ENCODE measurements at places on chromosomes 16 and 17.

GRCh38 chr17:62725791-62726249 lies 82.3 kb downstream of the MARCHF10 start:
- no peak for DNase-seq

DNA sequence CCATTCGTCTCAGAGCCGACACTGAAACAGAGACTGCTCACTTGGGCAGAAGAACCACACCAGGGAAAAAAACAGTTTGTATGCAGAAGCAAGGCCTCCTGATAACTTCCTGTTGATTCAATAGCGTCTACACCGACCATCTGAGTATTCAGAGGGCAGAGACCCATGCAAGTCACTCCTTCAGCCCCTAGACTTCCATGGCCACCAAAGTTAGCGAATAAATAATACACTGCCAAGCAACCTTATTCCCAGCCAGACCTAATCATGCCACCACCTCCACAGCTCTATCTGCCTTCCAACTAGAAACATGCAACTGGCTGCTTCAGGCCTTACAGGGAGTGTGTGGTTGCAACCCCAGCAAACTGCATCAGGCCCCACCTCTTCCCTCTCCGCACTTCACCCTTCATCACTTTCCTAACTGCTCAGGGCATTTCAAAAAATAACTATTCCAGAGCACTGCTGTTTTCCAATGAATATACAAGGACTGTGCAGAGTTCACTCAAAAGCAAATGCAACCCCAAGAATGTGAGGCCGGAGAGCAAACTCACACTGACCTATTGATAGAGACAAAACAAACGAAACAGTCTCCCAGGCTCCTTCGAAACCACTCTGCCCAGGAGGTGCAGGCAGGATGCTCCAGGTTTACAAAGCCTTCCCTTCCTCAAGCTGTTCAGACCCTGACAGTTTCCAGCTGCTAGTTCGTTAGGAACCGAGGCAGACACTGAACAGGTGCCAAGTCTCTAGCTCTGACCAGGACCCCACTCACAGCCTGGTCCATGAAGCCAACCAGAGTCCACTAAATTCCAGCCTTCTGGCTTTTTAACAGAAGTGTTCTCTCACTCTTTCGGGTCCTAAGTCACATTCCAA lies 3.6 kb downstream of the USP7 start:
- DNase-seq = no peak

- DNase-seq = no peak
Measured at GRCh38 chr17:37176723-37177122, 199.1 kb upstream of the C17orf78 start.

- no peak for DNase-seq
Measured at GRCh38 chr17:19567216-19568015, 33.8 kb downstream of the SLC47A1 start.

GRCh38 chr17:7711051-7711755 lies 6.2 kb downstream of the EFNB3 start:
- no peak for DNase-seq

- DNase-seq = no peak
Measured at GRCh38 chr17:17391668-17392370, 85.0 kb upstream of the MED9 start.

GRCh38 chr16:80993307-80993706 lies 13.4 kb downstream of the CMC2 start:
- DNase-seq = peak; percentile 80

DNA sequence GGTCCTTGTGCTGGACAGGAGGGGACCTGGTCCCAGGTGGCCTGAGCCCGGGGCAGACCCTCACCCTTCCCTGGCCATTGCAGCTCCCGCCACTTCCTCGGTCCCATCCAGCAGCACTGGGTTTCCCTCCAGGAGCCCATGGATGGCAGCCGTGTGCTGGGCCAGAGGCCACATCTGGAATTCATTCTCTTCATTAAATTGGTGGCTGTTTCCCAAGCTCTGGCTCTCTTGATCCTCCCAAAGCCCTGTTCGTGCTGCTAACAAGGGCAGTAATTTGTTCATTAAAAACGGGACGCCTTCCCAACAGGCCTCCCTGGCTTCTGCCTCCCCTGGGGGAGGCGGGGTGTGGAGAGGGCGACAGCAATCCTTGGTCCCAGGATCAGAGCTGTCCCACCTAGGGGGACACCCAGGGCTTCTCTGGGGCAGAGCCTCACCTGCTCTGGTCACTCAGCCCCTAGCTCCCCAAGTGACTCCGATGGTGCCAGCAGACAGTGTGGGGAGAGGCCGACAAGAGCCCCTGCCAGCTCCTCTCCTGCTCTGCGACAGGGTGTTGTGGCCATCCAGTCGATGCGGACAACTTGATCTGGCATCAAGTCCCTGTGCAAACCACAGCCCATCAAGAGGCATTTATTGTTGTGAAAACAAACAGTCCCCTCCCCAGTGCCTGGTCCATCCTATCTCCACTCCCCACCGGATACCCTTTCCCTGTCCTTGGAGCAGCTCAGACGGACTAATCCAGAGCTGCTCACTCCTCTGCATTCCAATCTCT lies 44.0 kb downstream of the SDK2 start:
- DNase-seq = no peak

DNA sequence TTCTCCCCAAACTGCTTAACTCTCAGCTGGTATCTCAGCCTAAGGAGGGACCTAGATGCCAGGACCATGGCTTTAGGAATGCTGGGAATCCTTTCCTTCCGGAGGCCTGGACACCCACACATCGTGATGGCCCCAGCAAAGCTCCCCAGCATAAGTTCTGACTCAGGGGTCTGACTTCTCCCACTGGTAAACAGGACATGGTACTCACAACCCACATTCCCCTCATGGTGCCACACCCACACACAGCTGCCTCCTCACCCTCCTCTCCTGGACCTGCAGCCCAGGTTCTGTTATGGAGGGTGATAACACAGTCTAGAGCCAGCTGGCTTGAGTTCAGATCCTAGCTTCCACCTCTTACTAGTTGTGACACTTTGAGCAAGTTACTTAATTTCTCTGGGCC lies 719 bp upstream of the RNF227 start:
- no peak for DNase-seq

DNA sequence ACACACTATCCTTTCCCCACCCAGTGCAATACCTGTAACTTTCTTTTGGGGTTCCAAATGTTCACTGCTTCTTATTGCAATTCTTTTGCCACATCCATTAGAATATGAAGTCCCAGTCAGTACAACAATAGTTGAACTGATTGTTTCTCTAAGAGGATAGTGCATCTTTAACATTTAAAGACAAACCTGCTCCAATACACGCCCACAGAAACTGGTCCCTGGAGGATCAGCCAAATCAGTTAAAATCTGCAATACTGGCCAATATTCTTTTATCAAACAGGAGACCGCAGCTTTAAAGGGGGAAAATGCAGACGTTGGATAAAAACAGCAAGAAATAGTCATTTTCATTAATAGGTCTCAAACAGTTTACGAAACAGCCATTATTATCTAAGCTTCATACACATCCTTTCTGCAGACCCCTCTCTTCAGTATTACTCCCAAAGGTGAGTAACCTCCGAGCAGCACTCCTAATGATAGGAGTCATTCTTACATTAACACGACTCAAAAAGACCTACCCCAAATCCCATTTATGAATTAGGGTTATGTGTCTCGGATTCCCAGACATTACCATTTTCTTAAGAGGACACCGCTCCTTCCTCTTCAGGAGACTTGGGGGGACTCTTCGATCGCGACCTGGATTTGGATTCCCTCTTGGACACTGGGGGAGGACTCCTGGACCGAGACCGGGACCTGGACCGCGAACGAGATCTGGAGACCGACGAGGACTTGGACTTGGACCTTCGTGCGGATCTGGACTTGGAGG lies 1.4 kb downstream of the SRSF2 start:
- no peak for DNase-seq

DNA sequence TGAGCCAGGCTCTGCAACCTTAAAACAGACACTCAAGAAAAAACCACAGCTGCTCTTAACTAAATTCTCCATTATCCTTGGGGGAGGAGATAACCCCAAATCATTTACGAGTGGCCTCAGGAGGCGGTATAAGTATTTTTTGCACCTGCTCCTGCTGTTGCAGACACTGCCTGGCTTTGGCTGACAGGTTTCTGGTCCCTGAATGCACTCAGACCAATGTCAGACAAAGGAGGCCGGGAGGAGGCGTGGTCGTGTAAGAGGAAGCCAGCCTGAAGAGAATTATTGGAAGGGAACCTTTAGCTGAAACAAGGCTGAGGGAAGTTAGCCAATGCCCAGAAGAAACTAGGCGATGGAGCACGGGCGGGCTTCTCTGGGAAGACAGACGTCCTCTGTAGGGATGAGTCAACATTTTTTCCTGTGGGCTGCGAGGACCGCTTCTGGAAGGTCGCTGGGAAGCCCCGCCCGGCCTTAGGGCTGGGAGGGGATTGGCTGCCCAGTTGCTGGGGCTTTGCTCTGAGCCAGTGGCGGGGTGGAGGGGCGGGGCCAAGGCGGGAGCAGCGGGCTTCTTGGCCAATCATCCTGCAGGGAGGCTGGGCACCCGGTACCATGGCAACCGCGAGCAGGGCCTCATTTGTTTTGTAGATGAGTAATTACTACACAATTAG lies 82.3 kb downstream of the CCDC182 start:
- DNase-seq = peak; percentile 93

GRCh38 chr17:50539762-50540559 lies 7.0 kb upstream of the SPATA20 start:
- no peak for DNase-seq

DNA sequence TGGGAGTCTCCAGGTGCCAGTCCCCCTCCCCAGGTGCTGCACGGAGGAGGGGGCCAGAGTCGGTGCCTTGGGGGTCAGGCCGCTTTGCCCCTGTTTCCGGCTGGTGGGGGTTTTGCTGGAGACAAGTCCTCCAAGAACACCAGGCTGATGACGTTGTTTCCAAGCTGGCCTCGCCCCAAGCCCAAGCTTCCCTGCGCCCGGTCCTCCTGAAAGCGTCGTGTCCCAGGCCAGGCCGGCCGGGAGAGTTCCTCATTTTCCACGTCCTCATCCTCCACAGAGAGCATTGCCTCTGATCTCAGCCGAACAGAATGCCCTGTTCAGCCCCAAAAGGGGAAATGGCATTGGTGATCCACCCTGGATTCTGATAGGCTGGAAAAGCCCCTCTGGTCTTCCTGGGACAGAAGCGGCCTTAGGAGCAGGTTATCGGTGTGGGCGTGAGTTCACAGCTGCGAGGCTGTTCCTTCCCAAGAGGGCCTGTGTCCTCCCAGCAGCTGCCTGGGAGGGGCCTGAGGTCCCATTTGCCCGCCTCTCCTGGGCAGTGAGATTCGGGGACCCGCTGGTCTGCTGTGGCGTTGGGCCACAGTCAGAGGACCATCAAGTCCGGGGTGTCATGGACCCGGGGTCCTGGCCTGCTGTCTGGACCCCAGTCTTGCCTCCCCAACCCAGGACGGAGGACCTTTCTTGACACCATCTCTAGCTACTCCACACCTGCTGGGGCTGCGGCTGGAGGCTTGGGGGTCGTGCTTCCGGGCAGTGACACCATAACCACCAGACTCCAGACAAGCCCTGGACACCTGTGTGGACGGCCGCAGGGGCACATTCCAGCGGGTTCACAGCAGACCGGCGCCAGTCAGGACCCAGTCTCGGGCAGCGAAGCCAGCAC lies 7.1 kb downstream of the SOX8 start:
- DNase-seq = no peak

- DNase-seq = no peak
Measured at GRCh38 chr17:76671912-76672262, 28.3 kb upstream of the ST6GALNAC1 start.

DNA sequence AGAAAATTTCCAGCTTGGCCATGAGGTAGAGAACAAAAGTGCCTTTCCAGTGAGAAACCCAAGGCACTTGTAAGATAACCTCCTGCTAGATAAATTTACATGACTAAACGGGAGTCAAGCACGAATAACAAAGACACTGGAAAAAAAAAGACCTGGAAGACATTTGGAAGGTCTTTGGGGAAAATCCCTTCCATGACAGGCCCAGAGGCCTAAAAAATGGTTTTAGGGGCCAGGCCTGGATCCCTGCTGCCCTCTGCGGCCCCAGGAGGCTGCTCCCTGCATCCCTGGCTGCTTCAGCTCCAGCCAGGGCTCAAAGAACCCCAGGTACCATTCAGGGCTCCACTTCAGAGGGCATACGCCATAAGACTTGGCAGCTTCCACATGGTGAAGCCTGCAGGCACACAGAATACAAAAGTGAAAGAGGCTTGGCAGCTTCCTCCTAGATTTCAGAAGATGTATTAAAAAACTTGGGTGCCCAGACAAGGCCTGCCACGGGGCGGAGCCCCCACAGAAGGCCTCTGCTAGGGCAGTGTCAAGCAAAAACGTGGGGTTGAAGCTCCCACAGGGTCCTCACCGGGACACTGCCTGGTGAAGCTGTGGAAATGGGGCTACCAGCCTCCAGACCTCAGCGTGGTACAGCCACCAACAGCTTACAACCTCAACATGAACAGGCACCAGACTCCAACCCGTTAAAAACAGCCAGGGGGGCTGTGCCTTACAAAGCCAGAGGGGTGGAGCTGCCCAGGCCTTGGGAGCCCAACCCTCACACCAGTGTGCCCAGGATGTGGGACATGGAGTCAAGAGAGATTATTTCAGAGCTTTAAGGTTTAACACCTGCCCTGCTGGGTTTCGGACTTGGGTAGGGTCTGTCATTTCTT lies 77.1 kb downstream of the SDK2 start:
- DNase-seq = no peak

- DNase-seq = no peak
Measured at GRCh38 chr17:40813804-40814203, 8.6 kb downstream of the KRT10 start.

GRCh38 chr17:44389723-44390202 lies 314 bp upstream of the ITGA2B start:
- DNase-seq = no peak

GRCh38 chr17:42969001-42969581 lies 4.8 kb upstream of the AARSD1 start:
- no peak for DNase-seq

DNA sequence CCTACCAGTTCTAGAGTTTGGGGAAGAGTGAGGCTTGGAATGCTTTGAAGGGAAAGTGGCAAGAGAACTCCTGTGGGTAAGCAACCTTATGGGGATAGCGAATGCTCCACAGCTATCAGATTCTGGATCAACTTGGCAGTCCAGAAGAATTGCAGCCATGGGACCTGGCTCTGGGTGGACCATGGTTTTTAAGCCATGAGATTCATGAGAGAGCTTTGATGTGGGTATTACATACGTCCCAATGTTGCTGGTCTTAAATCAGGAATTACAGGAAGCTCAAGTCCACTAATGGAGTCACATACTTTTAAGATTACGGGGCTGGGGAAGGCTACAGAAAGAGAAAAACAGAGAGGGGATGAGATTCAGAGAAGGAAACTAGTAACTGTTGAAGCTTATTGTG lies 142.5 kb upstream of the ELAC2 start:
- DNase-seq = no peak
